Adipocyte (in vitro differentiated cells): ENCODE measurements at places on chromosomes 1 and 21.

GRCh38 chr1:8625981-8626898 is 191.2 kb downstream of the RERE start:
- DNase-seq, result peak; percentile 69

DNA sequence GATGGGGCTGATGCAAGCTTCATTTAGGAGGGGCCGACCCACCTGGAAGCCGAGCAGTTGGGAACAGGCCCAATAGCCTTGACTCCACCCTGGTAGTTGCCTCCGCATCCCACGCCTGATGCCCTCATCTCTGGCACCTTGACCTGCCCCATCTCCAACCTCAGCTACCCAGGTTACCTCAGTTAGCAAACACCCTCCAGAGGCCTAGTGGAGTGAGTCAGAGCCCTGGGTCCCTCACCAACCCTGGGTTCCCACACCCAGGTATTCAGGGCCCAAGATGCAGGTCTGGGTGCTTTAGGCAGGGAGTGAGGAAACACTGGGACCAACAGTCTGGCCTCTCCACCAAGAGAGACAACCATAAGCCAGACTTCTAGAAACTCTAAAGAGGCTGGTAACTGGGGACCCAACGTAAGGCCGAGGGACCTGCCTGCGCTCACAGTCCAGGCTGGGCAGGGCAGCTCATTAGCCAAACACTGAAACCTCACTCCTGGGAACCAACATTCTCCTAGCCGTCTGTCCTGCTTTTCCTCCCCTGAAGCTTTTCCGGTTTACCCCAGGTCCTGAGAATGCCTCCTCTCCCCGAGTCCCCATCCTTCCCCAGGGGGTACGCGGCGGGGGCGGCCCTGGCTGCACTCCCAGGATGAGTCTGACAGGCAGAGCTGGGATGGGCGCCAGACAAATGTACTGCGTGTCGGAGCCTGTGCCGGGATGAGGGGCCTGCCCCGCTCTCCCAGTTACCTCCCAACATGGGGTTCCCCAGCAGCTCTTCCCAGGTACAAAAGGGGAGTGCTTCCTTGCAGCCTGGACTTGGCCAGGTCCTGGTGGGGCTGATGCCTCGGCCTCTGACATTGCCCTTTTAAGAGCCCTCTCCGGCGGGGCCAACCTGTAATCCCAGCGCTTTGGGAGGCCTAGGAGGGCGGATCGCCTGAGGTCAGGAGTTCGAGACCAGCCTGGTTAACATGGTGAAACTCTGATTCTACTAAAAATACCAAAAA is 8.9 kb upstream of the CELSR2 start:
- DNase-seq, result peak; percentile 64

DNA sequence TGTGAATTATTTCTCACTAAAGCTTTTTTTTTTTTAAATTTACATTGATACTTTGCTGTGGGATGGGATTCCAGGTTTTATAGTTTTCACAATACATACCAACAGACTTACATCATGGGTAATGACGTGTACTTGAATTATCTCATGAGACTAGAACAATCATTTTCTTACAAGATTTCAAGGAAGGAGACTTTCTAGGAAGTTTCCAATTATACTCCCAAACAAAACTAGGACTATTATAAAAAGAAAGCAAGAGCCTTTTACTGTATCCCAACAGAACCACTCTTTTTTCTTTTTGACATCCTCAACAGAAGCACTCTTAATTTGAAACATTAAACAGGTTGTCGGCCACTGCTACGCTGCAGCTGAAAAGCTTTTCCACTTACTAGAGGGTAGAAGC is 48.7 kb downstream of the TESK2 start:
- peak; percentile 51 for DNase-seq

- peak; percentile 87 for DNase-seq
Measured at GRCh38 chr1:145720878-145721671, 1.8 kb downstream of the CD160 start.

GRCh38 chr21:44713846-44714245 is 2.5 kb upstream of the TSPEAR start:
- DNase-seq, result no peak

GRCh38 chr1:202130816-202131522 is 8.3 kb downstream of the GPR37L1 start:
- DNase-seq, result no peak

GRCh38 chr1:84442256-84442655 is 36.8 kb upstream of the RPF1 start:
- peak; percentile 92 for DNase-seq

GRCh38 chr1:1148569-1148968 is 25.1 kb upstream of the TTLL10 start:
- DNase-seq, result no peak

GRCh38 chr1:159771127-159771895 is 9.5 kb upstream of the DUSP23 start:
- DNase-seq, result no peak

- peak; percentile 58 for DNase-seq
Measured at GRCh38 chr1:7808253-7808844, 24.3 kb downstream of the PER3 start.

- peak; percentile 14 for DNase-seq
Measured at GRCh38 chr1:231485029-231485784, 43.3 kb upstream of the TSNAX start.

DNA sequence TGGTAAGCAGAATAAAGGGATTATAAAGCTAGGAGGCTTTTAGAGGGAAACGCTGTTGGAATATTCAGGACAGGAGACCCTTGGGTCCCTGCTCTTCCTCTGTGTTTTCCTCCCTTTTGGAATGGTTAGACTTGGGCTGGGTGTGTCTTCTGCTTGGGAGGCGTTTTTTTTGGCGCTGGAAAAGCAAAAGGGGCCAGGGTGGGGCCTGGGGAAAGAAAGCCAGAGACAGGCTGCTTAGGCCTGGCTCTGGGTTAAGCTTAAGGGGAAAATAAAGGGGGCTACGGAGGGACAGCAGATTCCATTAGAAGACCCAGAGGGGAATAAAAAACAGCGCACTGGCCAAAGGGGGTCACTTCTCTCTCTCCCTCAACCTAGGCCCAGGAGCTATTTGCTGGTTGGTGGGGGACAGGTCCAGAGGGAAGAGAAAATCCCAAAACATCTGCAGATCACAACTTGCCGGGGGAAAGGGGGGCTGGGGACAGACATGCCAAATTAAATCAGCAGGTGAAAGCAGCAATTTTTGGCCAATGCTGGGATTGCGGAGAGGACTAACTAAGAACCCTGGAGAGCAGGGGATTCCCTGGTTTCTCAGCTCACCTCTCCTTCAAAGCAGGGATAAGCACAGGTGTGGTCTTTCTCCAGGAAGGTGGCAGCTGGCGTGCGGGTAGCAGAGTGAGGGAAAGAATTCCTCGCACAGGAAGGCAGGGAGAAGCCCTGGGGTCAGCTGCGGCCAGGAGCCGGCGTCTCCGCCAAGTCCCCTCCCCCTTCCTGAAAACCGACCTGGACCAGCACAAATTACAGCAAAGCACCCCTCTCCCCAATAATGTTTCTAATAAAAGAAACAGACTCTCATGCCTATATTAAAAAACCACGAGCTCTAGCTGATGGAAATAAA is 82.2 kb upstream of the AK4 start:
- peak; percentile 34 for DNase-seq

DNA sequence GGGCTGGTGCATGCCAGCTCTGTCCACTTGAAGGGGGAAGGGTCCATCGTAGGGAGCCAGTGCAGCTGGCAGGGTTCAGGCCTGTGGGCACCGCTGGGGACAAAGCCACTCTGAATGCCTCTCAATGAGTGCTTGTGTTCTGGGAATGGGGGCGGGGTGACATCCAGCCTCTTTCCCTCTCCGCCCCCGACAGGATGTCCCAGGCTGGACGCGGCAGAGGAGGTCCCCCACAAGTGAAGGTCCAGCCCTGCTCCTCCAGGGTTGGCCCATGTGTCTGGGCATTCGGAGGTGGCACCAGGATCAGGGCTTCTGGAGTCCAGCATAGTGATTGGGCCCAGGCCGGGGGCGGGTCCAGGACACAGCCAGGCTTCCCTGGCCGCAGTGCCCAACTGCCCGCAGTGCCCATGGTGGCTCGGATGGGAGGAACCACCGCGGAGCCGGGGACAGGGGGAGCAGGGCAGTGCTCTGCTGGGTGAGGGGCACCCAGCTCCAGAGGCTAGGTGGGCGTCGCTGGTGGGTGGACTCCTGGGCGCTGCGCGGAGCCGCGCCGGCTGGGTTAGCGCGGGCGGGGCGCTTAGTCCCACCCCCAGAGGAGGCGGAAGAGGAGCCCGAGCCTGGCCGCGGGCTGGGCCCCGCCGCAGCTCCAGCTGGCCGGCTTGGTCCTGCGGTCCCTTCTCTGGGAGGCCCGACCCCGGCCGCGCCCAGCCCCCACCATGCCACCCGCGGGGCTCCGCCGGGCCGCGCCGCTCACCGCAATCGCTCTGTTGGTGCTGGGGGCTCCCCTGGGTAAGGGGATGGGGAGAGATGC is at the start of gene SHISA4:
TSS of gene SHISA4 (plus strand) at position 617 of the 808 bp plus-strand sequence. CDS start at position 714, 97 bp downstream.
- DNase-seq, result peak; percentile 83

GRCh38 chr1:28111157-28111556 is 22.7 kb upstream of the EYA3 start:
- no peak for DNase-seq

DNA sequence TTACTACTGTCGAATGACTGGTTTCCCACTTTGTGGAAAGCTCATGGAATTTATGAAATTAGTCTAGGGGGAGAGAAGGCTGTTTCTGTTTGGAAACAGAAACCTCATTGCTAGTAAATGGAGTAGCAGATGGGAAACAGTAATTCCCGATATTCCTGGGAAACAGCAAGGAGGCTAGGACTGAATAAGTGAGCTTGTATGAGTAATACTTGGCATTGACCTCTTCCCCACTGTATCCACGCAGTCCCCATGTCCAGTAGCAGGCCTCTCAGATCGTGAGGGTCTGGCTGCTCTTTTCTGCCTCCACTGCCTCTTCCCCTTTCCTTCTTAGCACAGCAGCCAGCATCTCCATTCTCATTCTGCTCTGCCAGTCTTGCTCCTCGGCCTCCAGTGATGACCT is 75.5 kb downstream of the PRDM2 start:
- DNase-seq, result no peak

- DNase-seq, result no peak
Measured at GRCh38 chr1:37186246-37186756, 152.0 kb upstream of the GRIK3 start.

DNA sequence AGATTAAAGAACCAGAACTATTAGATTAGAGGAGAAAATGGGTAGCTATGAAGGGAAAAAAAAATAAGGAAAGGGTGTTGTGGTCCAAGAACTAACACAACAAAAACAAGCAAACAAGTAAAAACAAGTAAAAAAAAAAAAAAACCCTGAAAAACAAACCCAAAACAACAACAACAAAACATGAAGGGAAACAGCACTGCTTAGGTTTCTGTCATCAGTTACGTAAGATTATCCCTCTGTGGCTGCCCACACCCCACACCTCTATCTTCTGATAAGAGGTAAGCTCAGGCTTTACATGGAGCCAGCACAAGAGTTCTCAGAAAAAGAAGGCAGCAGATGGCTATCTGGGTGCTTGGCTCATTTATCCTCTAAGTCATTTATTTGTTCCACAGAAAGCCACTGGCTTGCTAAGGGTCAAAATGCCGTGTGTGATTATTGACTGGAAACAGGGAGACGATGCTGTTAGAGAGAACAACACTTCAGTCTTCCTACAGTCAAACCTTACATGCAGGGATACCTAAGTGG is 57.5 kb downstream of the KIAA0319L start:
- DNase-seq, result no peak

DNA sequence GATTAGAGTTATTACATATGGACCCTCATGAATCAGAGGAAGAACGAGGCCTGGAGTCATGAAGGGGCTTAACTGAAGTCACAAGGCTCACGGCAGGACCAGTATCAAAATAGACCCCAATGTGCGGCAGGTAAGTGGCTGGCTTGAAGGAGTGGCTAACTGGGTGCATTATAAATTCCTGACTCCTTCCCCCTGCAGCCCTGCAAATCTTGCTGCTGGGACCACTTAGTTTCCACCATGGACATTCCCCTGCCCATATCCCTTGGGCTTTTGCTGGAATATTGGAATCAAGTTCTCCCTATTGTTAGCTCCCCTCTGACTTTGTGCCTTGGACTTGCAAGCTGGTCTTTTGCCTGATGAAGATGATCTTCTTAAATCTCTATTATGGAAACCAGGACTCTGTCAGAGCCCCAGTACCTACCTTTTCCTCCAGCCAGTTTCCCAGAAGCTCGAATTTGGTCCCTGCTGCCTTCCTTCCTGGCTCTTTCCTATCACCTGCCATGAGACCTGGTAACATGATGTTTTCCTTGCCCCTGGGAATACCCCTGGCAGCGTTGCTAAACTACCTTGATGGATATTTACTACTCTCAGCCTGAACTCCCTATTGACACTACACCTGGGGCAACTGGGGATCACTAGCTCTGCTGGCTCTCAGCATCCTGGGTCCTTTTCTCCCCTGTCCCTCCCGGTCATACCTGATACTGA is 156.0 kb upstream of the JUN start:
- no peak for DNase-seq

GRCh38 chr1:39970274-39970673 is 15.3 kb downstream of the MFSD2A start:
- no peak for DNase-seq

DNA sequence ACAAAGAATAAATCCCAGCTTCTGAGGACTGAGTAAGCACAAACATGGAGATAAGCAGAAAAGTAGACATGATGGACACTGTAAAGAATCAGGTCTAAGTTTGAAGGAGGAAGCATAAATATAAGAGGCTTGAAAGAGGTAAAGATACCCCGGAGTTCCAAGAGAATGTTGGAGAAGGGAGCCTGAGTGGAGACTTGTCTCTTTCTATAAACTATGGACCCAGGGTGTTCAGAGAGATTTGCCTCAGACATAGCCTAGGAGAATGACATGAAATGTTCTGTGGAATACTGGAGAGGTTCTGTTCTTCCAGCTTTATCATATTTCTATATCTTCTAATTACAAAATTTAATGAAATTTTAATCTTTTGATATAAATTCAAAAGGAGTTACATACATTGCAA is 554.3 kb upstream of the B3GALT2 start:
- DNase-seq, result no peak
